ENCODE measurements at places on chromosomes 11 and 22.

GRCh38 chr11:128723531-128723930, 29.7 kb downstream of the FLI1 start:
- no peak for DNase-seq

DNA sequence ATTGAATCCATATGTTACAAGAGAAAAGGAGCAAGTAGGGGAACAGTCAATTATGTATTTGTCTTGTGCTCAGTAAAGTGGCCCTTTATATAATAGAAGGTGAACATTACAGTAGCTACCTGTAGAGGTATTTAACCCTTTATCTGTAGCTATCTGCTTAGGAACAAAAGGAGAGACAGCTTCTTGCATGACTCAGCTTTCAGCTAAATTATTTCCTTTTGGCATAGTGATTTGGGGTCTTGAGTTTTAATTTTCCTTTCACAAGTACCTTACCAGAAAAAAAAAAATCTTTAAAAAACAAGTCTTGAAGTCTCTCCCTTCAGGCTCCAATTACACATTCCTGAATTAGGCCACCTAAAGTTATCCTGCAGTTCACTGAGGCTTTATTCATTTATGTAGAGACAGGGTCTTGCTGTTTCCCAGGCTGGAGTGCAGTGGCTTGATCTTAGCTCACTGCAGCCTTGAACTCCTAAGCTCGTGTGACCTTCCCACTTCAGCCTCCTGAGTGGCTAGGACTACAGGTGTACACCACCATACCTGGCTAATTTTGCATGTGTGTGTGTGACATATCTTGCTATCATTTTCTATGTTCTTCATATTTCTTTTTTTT, 32.6 kb upstream of the RCE1 start:
- DNase-seq: no peak

- no peak for DNase-seq
Observed at GRCh38 chr11:124199702-124200101, 16.6 kb downstream of the OR10D3 start.

GRCh38 chr11:86502137-86502642, 127.5 kb downstream of the CCDC81 start:
- DNase-seq: no peak

DNA sequence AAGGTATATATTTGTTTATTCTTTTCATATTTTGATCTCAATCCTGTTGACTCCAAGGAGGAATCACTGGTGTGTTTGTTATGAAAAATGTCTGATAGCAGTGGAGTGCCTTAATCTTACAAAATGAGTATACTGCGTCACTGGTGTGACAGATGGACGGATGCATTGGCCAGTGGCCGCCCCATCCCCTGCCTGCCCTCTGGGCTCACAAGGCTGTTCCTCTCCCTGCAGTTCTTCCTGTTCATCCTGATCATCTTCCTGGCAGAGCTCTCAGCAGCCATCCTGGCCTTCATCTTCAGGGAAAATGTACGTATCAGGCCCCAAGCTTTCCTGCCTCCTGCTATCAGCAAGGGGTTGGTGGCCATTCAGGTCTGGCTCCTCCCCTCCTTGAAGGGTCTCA, 32.9 kb downstream of the TP53I11 start:
- DNase-seq: no peak

- no peak for DNase-seq
Observed at GRCh38 chr22:47419239-47419638, 656.8 kb downstream of the TBC1D22A start.

DNA sequence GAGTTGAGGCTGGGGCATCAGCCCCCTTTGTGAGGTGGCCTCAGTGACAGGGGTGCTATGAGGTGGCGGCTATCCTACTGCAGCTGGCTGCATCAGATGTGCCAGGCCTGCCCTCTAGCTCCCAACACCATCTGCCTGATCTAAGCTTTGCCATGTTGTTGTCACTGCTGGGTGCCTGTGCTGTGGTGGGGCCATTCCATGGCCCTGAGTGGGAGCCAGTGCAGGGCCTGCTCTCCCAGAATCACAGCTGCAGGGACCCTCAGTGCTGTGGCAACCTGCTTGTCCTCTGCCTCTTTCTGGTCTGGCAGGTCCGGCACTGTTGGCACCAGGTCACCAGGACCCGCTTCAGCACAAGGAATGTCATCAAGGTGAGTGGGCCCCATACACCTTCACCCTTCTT, 1.8 kb upstream of the SNU13 start:
- no peak for DNase-seq

DNA sequence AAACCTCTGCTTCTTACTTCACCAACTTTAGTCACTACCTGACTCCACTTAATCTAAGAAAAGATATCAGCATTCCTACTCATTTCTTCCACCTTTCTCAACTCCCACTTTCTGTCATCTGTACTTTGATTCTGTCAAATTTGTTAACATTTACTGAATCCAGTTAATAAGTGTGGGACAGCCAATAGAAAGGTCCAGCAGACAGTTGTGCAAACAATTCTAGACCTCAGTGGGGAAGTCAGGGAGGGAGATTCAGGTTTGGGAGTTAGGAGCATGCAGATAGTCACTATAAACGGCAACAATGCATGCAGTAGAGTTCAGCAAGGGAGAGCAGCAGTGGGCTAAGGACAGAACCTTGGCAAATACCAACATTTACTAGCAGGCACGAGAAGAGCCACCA, 4.1 kb downstream of the FBXO3 start:
- DNase-seq: no peak

GRCh38 chr11:86383041-86383955, 8.6 kb downstream of the CCDC81 start:
- no peak for DNase-seq

DNA sequence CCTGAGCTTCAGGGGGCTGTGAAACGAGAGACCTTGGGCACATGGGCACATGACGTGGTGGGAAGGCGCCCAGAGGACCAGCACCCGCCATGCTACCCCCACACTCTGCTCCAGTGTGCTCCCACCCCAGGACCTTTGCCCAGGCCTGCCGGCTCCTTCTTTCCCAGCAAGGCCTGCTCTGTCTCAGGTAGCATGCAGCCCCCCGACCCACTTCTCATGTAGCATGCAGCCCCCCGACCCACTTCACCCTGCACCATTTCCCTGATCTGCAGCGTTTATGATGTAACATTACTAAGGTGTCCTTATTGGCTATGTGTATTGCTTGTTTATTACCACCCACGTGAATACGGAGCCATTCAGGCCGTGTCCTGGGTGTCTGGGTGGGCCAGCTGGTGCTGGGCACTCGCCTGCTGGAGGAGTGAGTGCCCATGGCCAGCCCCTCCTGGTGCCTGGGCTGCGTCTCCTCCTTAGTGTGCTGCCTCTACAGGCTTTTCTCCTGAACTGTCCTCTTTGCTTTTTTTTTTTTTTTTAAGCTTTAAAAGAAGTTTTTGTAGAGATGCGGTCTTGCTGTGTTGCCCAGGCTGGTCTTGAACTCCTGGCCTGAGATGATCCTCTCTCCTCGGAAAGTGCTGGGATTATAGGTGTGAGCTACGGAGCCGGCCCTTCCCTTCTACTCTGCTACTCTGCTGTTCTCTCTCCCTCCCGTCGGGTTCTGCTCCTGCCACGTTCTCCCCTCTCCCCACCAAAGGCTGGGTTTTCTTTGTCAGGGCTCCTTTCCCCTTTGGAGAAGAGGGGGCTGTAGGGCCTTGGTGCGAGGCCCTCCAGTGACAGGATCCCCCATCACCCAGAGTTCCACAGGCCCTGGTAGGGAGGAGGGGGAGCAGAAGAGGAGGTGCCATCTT, 29.4 kb downstream of the LRP5 start:
- DNase-seq: no peak

GRCh38 chr22:47602732-47603131, 840.3 kb downstream of the TBC1D22A start:
- DNase-seq: no peak

DNA sequence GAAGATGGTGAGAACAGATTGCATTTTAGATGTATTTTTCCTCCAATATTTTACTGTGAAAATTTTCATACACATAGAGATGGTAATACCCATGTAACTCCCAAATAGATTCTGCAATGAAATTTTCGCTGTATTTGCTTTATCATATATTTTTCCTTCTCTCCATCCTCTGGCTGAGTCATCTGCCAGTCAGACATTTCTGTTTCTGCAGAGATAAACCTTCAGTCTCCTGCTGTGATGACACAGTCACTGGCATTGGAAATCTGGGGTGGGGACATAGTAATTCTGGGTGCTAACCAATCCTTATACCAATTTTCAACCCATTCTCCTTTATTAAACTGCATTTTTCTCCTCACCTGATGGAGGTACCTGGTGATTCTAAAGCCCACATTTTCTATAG, 33.7 kb downstream of the SVIP start:
- DNase-seq: no peak

DNA sequence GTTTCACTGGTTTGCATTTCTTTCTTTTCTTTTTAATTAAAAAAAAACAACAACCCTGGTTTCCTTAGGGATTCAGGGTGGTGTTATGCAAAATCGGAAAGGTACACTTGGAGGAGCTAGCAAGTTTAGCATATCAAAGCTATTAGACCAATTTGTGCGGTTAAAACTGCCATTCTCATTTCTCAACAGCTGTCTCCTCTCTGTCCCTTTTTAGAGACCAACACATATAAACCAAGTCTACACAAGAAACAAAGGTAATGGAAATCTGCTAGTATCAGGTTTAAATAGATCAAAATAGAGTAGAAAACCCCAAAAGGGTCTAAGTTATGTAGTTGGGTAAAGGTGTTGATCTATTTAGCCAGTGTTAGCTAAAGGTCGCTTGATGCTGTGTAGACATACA, 1.7 kb upstream of the SESN3 start:
- no peak for DNase-seq

DNA sequence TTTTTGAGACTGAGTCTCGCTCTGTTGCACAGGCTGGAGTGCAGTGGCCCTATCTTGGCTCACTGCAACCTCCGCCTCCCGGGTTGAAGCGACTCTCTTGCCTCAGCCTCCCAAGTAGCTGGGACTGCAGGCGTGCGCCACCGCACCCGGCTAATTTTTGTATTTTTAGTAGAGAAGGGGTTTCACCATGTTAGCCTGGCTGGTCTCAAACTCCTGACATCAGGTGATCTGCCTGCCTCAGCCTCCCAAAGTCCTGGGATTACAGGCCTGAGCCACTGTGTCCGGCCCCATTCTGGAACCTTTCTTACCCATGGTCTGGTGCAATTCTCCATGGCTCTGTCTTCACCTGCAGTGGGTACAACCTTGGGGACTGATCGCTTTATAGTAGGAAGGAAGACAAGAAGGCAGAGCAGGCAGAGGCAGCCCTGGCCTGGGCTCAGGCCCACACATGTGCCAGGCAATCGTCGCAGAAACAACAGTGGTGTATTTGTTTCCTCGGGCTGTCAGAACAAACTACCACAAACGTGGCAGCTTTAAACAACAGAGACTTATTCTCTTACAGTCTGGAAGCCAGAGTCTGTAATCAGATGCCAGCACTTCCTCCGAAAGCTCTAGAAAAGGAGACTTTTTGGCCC, 4.0 kb upstream of the PTGDR2 start:
- no peak for DNase-seq

- DNase-seq: peak; percentile 17
Observed at GRCh38 chr11:86888164-86889000, 66.8 kb downstream of the FZD4 start.

DNA sequence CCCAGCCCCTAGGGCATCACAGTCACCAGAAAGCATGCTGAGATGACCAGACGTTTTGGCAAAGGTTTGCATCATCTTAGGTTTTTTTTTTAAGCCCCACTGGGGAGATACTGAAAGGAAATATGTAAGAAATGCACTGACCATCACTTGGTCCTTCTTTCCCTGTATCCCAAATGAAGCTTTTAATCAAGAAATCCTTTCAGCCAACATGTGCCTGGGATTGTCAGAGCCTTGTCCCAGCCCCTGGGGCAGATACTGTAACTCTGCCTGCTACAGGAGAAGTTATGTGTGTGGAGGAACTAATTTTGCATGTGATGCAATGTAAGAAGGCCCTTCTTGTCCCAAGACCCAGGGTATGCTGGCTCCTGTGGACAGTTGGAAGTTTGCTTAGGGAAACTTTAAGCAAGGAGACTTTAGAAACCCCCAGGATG, 65.6 kb downstream of the PPFIBP2 start:
- DNase-seq: no peak

DNA sequence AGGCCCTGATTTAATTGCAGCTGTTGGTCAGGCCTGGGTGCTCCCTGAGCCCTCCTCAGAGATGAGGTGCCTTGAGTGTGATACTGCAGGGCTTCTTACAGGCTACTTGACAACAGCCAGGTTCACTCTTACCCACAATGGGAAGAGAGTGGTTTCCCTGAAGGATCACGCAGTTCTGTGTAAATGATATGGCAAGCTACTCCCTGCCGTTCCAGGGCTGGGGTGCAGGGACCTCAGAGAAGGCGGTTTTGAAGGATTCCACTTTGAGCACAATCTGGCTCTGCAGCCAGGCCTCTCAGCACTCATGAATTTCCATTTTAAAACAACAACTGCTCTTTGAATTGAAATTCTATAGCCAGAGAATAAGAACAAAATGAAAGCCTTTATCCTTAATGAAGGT, 92.9 kb downstream of the SLC17A6 start:
- DNase-seq: no peak

DNA sequence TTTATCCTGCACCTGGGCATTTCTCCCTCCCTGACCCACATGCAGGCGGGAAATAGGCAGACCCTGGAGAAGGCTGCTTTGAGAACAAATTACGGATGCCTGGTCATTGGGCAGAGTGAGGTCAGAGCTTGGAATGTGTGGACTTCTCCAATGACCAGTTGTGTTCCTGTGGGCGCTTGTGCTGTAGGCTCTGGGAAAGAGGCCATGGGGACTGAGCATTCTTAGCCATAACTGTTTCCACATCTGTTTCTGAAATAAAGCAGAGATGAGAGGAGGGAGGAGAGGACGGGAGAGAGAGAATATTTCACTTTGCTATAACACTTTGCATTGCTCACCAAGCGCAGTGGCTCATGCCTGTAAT, 11.2 kb upstream of the TMEM184B start:
- DNase-seq: no peak

GRCh38 chr22:31451709-31452571, 37.7 kb downstream of the EIF4ENIF1 start:
- no peak for DNase-seq

DNA sequence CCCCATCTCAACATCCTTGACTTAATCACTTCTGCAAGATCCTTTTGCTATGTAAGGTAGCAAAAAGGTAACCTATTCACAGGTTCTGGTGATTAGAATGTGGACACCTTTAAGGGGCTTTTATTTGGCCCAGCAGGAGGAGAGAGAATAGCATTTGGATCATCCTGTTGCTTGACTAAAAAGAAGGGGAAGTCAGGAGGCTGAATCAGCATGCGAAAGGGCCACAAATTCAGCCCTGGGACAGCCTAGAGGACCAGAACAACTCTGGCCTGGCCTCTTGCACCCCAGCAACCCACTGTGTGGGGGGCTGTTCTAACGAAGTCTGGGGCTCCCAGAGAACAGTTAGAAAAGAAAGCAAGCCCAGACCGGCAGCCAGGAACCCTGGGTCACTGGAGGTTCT, 3.2 kb upstream of the HMOX1 start:
- no peak for DNase-seq

Measured in retinal pigment epithelial cell (primary cell).